Subcutaneous adipose tissue (tissue), 4 donors: ENCODE measurements at places on chromosomes 7 and 10. TPM values are rescaled to one million over a fixed set of nuclear protein-coding genes. Genes with fewer than 3 reads are reported as not detected.

KCP gene
- total RNA-seq, result 2.3 TPM

FOXI2 gene
- total RNA-seq, result not detected

PIP gene
- total RNA-seq, result not detected

PRLHR gene
- not detected for total RNA-seq

GRM3 gene
- not detected for total RNA-seq

LRRC61 gene
- 2.4 TPM for total RNA-seq
